ENCODE measurements at places on chromosomes 12 and 14.

DNA sequence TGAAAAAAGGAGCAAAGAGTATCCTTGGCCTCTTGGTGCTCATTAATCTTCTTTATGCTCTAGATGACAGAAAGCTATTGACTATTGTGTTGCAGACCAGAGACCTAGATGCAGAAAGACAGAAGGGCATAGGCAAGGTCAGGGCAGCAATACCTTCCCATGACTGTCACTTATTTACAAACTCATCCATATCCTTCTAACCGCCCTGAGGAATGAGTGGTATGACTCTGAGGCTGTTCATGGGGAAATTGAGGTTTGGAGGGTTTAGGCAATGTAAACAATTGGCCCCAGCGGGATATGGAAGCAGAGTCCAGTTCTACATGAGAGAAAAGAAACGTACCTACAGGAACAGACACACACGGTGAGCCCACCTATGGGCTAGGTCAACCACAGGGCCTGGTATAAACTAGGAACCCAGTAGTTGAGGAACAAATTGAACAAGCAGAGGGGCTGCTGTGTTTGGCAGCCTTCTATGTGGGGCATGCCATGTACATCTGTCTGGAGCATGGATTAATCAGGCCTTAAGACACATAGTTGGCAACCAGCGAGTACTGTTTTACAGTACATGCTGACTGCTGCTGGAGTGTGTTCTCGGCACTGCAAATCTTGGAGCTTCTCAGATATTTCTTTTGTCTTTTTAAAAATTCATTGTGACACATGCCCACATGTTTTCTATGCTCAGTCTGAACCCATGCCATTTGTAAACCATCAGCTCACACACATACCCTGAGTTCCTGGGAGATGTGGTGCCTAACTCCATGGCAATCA is 159.7 kb upstream of the NTF3 start:
- DNase-seq: no peak

GRCh38 chr12:57491393-57492280 is 3.8 kb downstream of the MARS1 start:
- DNase-seq: no peak

- no peak for DNase-seq
These were observed 333.9 kb downstream of the CEP128 start for GRCh38 chr14:80607430-80608190.

- DNase-seq: no peak
These were observed 55.5 kb downstream of the ANO2 start for GRCh38 chr12:5889381-5890047.

GRCh38 chr12:6346235-6346832 is 4.5 kb upstream of the TNFRSF1A start:
- DNase-seq: no peak

DNA sequence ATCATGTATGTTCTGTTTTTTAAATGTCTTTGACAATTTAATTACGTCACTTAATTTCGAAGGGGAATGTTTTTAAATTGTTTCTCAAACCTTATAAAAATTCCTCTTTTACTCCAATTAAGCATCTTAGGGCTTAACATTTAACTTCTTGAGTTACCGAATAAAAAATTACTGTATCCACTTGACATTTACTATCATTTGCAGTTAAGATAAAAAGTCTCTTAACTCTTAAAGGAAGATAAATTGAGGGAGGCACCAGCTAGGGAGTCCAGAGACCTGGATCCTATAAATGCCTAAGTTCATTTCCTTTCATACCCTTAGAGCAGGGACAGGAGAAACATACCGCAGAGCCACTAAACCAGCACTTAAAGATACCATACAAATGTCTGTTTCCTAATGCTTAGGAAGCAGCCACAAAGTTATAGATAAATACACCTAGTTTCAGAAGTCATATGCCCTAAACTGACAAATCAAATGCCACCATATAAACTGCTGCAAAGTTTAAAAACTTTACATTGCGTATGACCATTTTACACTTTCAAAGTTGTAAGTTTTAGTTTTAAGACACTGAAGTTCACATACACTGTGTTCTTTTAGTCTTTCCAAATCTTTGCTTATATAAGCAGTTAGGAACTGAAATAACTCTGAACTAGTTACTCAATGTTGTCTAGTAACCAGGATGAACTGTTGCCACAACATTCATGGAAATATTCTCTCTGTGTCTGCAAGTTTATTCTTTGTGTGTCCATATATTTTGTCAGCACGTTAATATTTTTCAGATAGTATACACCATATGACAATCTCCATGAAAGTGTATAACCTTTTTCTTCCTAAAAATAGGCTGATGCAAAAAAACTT is 71.2 kb downstream of the GALNT4 start:
- DNase-seq: peak; percentile 75

DNA sequence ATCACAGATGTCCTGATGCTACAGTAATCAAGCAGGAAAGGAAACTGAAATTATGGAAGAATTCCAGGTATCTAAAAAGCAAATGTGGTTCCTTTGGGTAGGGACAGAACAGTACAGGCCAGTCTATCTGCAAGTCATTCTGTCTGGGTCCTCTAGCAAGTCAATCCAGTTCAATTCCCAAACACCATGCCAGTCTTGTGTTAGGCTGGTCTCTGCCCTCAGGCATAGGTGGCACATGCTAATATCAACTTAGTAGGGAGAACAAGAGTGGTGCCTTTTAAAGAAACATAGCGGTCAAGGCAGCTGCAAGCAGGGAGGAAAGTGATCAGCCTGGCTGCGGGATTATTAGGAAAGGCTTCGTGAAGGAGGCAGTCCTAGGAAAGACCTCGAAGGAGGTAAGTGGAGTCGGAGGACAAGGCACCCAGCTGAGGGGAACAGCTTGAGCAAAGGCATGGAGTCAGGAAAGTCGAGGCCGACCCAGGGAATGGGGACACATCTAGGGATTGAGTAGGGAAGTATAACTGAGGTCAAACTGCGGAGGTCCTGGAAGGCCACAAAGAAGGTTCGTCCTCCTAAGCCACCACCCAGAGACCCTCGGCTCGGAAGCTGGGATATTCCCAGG is 3.8 kb upstream of the PLEKHG6 start:
- no peak for DNase-seq

GRCh38 chr12:1102115-1102514 is 111.1 kb downstream of the ERC1 start:
- no peak for DNase-seq

GRCh38 chr14:99716850-99717681 is 33.0 kb downstream of the CYP46A1 start:
- no peak for DNase-seq
